ENCODE measurements at places on chromosomes 4 and X.

DNA sequence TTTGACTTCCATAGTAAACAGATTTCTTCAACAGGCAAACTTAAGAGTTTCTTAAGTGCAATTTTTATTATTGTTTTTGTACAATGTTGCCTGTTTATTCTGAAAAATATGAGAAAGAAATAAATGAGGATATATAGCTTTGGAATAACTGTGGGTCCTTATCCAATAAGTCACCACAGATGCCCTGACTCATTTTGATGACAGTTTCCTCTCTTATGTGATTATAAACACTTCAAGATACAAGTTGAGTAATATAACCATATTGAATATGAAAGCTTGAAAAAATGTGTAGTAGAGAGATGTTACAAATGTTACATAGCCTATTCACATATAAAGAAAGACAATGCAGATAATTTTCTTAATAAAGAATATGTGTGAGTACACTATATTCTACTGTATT lies 931.6 kb downstream of the RAPGEF2 start:
- DNase-seq: no peak

GRCh38 chr4:10781805-10782204 lies 97.2 kb upstream of the CLNK start:
- no peak for DNase-seq

DNA sequence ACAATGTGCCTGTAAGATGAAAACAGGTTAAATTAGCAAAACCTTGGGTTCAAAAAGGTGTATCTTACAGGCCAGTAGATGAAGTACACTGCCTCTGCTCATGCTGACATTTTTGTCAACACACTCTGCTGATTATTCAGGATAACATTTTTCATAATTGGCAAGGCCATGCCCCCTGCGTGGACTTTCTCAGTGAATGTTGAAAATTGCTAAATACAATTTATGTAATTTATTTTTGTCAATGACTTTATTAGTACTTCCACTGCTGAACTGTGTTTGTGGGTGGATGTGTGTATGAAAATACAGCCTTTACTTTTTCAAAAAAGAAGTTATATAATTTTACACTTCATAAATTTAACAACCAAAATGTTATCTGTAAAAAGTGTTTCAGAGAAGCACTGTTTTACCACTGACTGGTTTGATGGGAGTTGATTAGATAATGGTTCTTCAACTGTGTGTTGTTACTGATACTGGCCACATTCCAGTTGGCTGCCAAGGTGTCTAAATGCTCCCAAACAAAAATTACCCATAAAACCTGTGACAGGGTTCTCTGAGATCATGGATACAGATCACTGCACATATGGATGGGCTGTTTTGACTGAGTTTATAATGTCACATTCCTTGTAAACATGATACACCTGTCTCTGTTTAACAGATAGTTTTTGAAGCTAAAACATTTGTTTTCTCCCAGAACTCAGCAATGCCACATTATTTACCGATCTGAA lies 151.9 kb upstream of the SLC7A11 start:
- DNase-seq: no peak

DNA sequence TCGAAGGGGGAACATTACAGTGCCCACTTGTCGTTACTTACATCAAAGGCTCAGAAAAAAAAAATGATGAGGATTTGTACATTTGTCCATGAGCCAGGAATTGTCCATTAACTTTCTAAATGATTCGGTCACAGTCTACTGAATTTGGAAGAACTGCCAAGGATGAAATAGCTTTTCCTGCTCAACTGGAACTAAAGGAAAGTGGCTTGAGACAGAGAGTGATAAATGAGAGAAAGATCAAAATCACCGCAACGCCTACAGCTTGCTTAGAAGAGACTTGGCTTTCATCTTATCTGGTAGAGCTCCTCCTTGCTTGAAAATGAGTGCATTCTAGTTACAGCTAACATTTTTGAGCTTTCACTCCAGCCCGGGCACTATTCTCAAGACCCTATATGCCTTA lies 55.5 kb upstream of the ADGRG2 start:
- DNase-seq: no peak

DNA sequence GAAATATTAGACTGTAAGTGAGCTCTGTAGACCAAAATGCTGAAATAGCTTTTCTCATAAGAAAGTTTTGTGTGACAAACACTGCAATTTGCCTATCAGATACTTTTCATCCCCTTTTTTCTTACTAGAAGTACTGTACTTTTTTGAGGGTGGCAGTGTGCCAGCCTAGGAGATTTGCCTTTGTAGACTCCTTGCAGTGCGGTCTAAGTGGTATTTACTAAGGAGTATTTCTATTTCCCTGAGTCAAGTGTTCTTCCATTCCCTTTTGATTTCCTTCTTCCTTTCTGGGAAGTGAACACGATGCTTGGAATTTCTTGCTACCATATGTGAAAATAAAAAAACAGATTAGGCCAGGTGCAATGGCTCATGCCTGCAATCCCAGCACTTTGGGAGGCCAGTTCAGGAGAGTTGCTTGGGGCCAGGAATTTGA lies 34.6 kb downstream of the PDLIM5 start:
- DNase-seq: peak; percentile 86

GRCh38 chrX:48913605-48914366 lies 2.3 kb upstream of the SLC35A2 start:
- no peak for DNase-seq

- DNase-seq: no peak
These were observed 33.7 kb downstream of the PRPS2 start for GRCh38 chrX:12824944-12825343.

DNA sequence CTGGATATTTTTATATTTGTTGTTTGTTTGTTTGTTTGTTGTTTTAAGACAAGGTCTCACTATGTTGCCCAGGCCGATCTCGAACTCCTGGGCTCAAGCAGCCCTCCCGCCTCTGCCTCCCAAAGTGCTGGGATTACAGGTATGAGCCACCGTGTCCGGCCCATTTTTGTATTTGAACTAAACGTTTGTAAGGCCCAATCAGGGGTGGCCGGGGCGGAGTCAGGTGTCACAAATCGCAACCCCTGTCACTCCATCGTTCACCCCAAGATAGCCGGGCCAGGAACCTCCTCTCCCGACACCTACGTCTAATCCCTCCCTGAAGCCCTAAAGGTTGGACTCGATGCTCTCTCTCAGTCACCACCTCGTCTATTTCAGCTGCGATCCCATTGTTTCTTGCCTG lies 722 bp upstream of the EFHC2 start:
- DNase-seq: no peak

GRCh38 chrX:151929126-151929525 lies 16.4 kb downstream of the MAGEA4 start:
- DNase-seq: no peak

GRCh38 chr4:20857081-20857480 lies 156.8 kb downstream of the PACRGL start:
- DNase-seq: no peak

DNA sequence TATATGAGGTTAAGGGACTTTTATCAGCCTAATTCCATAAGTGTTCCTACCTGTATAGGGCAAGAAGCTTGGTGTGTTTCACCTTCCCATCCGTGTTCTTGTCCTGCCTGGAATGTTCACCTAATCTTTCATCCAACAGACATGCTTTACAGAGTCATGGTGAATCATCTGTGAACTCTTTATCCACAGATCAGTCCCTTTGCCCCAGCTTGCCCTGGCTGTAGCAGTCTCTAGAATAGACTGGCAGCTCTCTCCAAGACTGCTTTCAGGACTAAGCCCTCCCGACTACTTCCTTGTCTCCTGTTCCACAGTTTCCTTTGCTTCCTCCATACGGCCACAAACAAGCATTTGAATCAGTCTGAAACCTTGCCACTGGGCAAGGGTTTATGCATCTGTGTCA lies 177.9 kb upstream of the IL15 start:
- DNase-seq: no peak

DNA sequence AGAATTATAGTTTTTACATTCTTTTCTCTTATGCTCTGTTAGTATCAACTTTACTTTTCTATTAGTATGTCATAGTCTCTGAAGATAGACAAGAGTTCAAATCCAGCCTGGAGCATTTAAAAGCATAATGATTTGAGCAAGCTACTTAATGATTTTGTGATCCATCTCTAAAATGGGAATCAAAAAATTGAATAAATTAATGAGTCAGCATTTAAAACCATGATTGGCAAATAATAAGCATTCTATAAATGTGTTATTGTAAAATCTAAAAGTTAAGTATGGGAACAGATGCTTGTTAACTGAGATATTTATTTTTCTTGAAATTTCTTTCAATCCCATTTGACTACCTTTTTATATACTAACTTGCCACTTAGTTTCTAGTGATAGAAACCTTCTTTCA lies 391.6 kb downstream of the PCDH7 start:
- no peak for DNase-seq

DNA sequence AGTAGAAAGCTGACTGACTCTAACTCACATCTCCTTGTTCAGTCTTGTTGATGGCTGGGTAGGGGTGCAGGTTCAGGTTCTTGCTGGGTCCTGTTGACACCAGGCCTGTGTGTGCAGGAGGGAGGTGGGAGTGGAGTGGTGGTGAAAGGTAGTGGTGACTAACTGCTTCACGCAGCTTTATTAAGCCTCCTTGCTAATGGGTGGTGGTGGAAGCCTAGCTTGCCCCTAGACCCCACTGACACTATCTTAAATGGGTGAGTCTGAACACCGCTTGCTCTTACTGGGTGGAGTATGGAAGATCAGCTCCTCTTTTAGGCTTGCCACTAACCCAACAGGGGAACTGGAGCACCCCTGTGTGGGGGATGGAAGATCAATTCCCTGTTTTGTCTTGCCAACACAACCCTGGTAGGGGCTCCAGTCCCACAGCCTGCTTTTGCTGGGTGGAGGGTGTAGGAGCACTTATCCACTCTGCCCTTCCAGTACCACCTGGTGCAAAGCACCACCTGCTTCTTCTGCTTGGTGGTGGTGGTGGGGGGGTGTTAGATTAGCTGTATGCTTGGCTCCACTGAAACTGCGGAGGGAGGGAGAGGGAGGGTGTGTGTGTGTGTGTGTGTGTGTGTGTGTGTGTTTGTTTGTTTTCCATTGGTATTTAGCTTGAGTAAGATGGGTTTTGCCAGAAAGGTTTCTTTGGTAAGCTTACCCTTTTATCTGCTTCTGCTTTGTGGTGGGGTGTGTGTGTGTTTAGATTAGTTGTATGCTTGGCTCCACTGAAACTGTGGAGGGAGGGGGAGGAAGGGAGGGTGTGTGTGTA lies 25.6 kb downstream of the KDM6A start:
- DNase-seq: no peak

- DNase-seq: no peak
These were observed 46.4 kb downstream of the PRPS1 start for GRCh38 chrX:107674480-107675364.

DNA sequence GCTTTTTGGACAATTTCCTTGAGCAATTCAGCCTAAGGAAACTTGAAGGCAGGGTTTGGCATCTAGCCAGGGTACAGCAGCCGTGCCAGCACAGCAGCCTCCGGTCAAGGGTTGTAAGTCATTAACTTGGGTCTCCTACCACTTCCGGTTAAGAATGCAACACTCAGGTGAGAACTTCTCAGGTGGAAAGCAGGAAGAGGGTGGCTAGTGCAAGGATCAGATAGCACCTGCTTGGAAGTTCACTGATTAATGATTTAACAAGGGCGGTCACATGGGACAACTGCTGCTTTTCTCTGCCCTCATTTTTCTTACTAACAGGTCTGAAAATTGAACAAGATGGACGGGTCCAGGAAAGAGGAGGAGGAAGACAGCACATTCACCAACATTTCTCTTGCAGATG lies 30.1 kb upstream of the SCOC start:
- no peak for DNase-seq

GRCh38 chrX:104325213-104325585 lies 70.5 kb upstream of the ESX1 start:
- DNase-seq: no peak

DNA sequence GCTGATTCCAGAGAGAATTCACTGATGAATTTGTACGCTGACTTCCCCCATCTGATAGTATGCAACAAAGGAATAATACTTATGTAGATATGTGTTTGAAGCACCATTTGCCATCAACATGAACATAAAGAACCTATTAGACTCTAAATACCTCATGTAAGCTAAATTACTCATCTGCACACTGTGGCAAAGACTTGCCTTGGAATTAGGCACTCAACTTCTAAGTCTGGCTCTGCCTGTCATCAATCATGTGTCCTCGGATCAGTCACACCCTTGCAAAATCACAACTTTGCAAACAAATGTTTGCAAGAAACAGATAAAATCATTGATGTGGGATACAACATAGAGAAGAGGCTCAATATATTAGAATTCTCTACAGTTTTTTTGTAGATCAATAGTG lies 169.9 kb upstream of the LDB2 start:
- no peak for DNase-seq

DNA sequence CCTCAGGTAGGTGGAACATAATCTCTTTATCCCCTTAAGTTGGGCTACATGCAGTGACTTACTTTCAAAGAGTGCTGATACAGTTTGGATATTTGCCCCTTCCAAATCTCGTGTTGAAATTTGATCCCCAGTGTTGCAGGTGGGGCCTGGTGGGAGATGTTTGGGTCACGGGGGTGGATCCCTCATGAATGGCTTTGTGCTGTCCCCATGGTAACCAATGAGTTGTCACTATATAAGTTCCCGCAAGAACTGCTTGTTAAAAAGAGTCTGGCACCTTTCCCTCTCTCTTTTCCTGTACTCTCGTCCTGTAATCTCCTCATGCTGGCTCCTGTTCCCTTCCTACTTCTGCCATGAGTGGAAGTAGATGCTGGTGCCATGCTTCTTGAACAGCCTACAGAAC lies 71.3 kb downstream of the GLRA3 start:
- peak; percentile 3 for DNase-seq

- no peak for DNase-seq
These were observed 111.6 kb upstream of the NUDT6 start for GRCh38 chr4:123034023-123034422.

DNA sequence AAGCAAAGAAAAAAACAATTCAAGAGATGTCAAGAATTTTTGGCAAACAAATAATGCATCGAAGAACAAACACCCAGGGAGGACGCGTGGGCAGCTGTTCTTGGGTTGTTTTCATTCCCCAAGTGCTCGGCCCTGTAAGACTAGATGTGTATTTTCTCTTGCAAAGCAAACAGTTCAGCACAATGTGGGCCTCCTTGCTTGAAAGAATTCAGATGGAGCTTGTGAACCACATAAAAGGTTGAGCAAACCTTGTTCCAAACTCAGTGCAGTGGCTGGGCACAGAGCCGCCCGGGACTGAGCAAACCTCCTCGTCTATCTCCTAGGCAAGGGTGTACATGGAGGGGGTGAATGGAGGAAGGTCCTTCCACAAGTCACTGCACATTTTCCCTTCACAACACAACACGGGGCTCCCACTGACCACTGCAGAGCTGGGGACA lies 82.4 kb downstream of the HTRA3 start:
- DNase-seq: no peak
